Endodermal cell (in vitro differentiated cells): ENCODE measurements at places on chromosomes 6 and 20.

DNA sequence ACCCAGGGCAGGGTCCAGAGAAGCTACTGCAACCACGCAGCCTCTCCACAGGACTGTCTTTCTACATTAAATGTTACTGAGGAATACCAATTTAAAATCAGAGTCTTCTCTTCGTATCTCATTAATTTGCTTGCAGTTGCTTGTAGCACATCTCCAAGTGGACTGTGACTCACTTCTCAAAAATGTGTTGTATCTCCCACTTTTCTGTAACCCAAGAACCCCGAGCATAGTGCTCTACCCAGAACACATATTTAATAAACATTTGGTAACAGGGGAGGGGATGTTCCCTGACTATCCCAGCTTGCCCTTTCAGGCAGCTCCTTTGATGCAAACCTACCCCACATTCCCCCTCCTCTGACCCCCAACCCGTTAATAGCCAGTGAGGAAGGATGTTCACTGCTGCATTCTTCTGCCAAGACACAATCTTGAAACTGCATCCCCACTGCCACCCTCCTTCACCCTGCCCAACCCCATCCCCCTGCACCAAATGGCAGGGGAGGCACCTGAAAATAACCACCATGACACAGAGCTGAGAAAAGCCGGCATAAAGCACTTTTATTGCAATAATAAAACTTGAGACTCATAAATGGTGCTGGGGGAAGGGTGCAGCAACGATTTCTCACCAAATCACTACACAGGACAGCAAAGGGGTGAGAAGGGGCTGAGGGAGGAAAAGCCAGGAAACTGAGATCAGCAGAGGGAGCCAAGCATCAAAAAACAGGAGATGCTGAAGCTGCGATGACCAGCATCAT, 24.2 kb downstream of the FKBP1A start:
- no peak for DNase-seq

DNA sequence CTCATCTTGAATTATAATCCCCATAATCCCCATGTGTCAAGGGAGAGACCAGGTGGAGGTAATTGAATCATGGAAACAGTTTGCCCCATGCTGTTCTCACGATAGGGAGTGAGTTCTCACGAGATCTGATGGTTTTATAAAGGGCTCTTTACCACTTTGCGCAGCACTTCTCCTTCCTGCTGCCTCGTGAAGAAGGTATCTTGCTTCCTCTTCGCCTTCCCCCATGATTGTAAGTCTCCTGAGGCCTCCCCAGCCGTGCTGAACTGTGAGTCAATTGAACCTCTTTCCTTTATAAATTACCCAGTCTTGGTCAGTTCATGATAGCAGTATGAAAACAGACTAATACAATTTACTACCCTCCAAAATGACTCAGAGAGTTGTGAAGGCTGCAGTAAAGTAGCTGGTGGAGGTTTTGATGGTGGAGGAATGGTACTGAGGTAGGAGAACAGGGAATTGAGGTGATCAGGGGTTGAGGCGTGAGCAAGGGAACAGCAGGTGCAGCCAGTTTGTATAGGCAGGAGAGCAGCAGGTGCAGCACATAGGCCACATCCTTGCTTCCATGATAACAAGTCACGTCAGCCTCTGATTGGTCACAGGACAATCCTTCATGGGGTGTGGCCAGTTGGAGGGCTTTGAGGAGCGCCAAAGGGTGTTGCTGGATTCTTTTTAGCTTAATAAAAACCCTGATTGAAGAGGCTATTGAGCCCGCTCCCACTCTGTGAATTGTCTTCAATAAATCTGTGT, 150.0 kb downstream of the CDC5L start:
- DNase-seq, result peak; percentile 24

DNA sequence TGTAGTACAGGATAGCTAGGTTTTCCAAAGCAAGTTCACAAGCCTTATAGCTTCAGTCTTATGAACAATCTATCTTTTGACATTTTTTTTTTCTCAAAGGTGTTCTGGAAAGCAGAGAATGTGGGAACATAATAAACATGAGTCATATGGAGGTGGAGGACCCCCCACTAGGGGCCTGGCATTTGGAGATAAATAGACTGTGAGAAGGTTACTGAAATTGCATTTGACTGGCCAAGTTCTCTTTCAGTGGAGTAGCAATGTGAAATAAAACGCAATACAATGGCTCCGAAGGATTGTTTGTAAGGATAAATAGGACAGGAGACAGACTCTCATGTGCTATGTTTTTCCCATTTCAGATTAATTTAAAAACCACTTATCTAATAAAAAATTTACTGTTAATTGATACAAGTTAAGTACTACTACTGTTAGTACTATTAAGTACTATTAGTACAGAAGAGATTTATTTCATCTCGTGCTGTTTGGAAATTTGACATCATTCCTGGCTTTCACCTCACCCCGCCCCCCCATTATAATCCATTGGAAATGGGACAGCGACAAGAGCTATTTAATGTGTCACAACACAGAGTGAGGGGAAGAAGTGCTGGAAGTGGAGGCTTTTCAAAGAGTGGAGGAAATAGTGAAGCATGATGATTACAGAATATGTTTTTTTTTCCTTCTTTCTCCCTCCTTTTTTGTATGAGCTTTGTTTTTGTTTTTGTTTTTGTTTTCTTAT, 122.6 kb upstream of the ID4 start:
- DNase-seq, result peak; percentile 74

DNA sequence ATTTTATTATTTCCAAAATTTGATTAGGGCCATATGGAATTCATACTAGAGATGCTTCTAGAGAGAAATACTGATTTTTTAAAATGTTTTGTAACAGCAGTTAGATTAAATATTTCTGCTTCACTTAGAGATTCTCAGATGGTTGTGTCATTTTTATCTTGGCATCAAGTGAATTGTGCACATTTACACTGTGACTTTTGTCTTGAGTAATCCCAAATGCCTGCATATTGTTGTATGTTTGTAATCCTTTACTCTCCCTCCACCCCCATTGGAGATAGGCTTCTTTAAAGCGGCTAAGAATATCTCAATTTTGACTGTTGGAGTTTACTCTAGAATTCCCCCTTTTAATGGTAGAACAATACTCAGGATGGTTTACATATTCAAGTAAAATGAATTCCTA, 19.0 kb downstream of the STX16 start:
- no peak for DNase-seq

DNA sequence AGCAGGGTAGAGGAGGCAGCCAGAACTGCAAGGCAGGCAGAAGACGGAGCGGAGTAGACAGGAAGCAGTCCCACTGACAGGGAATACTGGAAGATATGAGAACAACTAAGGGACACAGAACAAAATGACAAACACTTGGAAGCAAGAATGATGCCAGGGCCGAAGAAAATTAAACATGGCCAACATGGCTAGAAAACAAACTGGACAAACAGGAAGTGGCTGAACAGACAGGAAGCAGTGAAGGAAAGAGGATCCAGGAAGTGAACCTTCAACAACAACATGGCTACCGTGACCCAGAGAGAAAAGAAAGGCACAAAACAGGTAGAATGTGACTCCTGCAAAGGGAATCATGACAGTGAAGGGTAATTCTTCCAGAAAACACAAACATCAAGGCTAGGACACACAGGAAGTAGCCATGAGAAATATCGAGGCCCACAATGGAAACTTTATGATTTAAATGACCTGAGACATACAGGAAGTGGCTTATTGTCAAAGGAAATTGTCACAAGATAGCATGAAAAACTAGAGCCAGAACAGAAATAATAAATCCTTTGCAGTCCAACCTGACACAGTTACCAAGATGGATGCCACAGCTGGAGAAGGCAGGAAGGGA, 9.1 kb downstream of the COL11A2 start:
- DNase-seq, result no peak

- DNase-seq, result no peak
Measured at GRCh38 chr20:38674765-38675133, 49.5 kb upstream of the SLC32A1 start.

GRCh38 chr6:121076119-121076518, 258.2 kb downstream of the TBC1D32 start:
- DNase-seq, result no peak

- no peak for DNase-seq
Measured at GRCh38 chr6:33981861-33982260, 164.0 kb downstream of the GRM4 start.

- no peak for DNase-seq
Measured at GRCh38 chr6:100472674-100473073, 8.0 kb upstream of the SIM1 start.
